ENCODE measurements at places on chromosomes 6 and 20.

- DNase-seq, result no peak
Observed at GRCh38 chr6:75657327-75657726, 55.6 kb downstream of the SENP6 start.

- no peak for DNase-seq
Observed at GRCh38 chr6:101585501-101585900, 192.0 kb downstream of the GRIK2 start.

- DNase-seq, result no peak
Observed at GRCh38 chr20:54088430-54088829, 18.0 kb upstream of the BCAS1 start.

DNA sequence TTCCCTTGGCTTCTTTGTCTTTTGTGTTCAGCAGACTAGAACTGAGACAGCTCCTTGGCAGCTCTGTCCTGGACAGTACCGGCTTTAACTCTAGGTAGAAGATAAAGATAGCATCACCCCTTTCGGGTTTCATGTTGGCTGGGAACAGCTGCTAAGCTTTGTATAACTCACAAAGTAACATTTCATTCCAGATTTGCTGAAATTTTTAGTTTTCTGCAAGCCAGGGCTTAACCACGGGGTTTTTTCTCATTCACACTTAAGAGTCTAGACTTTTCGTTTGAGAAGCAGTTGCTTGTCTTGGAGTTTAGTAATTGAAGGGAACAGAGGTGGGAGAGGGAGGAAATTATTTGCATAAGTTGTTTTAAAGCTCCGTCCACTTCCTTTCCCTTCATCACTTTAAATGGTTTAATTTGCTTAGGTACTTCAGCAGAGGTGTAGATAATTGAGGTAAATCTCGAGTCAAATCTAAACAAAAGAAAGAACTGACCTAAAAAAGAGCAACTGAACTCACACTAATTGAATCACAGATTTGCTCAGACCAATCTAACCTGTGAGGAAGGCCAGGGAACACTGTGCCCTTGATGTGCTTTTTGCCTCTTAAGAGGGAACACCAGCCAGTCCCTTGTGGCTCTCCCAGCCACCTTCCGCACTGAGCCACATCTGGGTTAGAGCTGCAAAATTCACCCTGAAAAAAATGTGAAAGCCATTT lies 48.3 kb downstream of the RREB1 start:
- no peak for DNase-seq

GRCh38 chr6:133623065-133623464 lies 265.8 kb upstream of the TCF21 start:
- no peak for DNase-seq

DNA sequence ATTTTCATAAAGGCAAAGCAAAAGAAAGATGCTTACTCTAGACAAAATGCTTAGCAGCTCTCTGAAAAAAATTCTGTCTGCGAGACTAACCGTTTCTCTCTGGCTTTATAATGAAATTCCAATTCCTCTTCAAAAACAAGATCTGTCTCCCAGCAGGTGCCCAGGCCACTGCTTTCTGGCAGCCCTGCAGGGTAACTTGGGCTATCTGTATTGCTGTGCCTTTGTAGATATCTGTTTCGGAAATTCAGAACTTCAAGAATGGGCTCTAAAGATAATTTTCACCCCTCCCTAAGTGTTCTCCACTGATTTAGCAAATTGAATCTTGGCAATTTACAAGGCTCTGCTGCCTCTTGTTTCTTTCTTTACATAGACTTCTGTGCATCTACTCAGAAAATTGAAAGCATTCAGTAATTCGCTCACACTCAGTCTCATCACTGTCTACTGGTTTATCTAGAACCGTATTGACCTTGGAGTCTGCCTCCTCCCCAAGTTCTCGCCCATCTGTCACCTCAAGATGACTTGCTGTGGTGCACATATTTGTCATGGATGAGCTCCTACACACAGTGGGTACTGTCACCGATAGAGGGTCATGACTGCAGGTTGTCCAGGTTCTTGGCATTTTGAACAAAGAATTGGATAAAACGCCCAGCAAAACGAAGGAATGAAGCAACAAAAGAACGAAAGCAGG lies 26.4 kb upstream of the FABP7 start:
- DNase-seq, result no peak

- DNase-seq, result no peak
Observed at GRCh38 chr6:12343122-12343439, 52.9 kb downstream of the EDN1 start.

GRCh38 chr6:37579444-37580067 lies 79.9 kb upstream of the CCDC167 start:
- DNase-seq, result no peak

- no peak for DNase-seq
Observed at GRCh38 chr6:160007611-160008010, 38.7 kb downstream of the IGF2R start.

DNA sequence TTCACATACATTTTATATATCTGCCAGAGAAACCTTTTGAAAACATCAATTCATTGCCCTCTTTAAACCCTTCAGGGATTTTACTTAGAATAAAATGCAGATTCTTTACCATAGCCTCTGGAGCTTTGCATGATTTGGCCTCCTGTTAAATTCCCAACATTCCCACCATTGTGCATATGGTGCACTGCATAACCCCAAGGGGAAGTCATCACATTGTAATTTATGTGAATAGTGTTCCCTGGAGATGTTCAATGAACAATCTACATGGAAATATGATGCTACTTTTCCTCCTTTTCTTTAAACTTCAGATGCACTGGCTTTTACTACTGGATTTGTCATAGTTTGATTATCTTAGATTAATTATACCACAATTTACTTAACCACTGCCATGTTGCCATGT lies 94.7 kb downstream of the PHF3 start:
- DNase-seq, result no peak

GRCh38 chr20:9514461-9515213 lies at the start of gene LAMP5:
TSS of gene LAMP5 (plus strand) at chr20:9514590. CDS start at chr20:9514853, 263 bp downstream.
- DNase-seq, result no peak

DNA sequence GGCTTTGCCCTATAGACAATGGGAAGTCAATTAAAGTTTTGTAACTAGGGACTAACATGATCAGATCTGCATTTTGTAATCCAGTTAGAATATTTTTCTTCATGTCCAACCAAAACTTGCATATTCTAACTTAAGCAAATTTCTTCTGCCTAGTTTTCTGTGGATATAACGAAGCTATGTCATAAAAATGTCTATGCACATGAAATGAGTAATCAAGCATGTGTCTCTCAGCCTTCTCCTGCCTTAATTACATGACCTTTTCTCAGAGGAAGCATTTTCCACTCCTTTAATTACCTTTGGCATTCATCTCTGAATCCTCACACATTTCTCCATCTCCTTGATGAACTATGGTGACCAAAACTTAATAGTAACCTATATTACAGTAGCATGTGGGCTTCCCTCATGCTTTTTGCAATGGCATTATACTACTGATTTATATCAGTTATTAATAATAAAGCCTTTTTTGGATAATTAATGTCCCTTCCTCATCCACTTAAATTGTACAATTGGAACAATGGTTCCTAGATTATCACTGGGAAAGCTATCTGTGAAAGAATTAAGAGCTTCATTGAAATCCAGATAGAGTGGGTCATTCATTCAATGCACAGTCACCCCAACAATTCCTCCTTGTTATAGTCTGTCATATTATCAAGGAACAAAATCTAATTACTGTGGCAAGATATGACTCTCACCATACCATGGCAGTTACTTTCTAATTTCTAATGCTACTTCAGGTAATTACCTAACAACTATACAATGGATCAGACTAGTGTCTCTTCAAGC lies 19.1 kb upstream of the FBXO9 start:
- DNase-seq, result no peak

GRCh38 chr6:30259140-30260035 lies 46.2 kb upstream of the TRIM26 start:
- peak; percentile 92 for DNase-seq

- no peak for DNase-seq
Observed at GRCh38 chr20:51833326-51833725, 31.0 kb upstream of the SALL4 start.

GRCh38 chr6:113684382-113684901 lies 172.7 kb upstream of the MARCKS start:
- DNase-seq, result no peak

DNA sequence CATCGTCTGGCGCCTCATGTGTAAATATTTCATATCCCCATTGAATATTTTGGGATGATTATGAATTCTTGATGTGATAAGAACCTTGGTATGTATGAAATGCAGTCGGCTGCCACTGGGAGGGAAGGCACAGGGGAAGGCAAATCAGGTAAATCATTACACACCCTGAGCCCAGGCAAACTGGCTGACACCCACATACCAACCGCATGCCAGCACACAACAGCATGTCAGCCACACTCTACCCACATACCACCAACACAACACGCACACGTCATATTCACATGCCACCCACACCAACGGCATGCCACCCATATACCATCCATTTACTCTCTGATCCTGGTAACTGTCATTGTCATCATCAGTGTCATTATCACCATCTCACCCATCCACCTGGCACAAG lies 28.3 kb upstream of the MDGA1 start:
- DNase-seq, result no peak

DNA sequence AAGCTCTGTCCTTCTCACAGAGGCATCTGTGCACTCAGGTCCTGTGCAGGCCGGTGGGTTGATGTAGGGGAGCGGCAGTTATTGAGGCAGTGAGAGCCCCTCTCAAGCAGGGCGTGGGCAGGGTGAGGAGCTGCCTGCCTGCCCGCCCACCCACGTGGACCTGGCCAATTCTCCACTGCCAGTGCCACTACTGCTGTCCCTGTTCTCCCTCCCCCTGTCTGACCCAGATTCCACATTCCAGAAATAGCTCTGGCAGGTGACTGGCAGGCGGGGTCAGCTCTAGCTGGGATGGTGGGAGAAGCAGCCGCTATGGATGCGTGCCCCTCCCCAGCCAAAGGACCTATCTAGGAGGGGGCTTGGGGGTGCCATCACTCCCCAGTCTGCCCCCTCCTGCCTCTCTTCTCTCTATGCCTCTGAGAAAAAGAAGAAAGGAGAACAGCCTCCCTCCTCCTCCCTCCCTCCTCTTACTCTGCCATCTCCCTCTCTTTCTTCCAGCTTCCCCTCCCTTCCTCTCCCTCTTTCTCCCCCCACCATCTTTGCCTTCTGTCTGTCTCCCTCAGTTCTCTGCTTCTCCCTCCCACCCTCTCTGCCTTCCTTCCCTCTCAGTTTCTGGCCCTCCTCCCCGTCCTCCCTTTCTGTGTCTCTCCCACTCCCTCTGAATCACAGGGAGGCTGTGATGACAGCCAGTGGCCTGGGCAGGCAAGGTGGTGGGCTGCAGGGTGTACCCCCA lies 86.5 kb upstream of the MYL9 start:
- DNase-seq, result peak; percentile 76

- DNase-seq, result peak; percentile 61
Observed at GRCh38 chr6:106444777-106445507, 84.4 kb downstream of the CRYBG1 start.

- DNase-seq, result no peak
Observed at GRCh38 chr6:107735906-107736635, 88.0 kb downstream of the SCML4 start.

DNA sequence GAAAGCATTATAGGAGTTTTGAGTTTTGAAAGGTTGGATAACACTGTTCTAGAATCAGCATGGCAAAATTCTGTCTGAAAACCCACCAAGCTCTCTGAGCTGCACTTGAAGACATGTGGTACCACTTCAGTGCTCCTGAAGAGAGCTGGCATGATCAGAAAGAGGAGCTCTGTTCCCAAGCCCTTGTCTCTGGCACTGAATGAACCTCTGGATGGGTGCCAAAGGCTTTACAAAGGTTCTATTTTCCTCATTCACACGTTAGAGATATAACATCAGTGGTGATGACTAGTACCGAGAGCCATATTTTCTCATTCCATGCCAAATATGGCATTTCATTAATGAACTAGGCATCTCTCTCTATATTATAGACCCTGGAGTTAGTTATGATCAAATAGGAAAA lies 301.8 kb upstream of the ID4 start:
- DNase-seq, result no peak

DNA sequence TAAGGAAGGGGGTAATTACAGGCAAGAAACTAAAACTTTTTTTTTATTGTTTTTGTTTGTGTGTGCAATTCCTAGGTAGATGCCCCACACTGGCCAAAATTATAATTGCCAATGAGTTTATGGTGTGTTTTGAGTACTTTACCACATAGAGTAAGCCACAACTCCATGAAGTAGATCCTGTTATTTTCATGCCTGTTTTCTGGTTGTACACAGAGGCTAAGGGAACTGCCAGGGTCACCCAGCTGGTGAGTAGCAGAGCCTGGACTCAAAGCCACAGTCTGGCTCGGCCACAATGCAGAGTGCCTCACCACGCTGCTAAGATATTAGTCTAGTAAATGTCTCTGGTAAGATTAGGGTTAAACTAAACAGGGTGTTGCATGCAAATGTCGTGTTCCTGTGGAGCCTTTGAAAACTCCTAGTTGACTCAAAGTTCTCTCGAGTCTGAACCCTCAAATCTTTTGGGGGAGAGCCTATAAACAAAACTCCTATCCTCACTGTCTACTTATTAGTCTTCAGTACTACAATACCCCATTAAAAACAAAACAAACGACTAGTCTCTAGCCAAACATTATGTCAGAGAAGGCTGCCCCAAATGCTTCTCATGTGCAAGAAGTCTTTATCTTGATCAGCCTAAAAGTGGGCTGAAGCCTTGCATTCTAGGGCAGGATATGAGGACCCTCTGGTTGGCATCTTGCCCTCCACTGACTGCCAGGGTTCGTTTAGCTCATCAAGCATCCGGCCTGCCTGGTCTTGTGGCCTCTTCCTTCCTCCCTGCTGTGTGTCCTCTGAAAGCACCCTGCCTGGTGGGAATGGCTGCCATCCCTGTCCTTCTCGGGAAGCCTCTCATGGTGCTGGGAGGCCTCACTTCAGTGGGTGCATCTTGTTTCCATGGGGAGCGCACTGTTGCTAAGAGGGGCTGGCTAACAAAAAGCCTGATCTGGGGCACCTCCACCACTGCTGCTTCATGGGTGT lies 4.2 kb downstream of the DUSP22 start:
- no peak for DNase-seq

DNA sequence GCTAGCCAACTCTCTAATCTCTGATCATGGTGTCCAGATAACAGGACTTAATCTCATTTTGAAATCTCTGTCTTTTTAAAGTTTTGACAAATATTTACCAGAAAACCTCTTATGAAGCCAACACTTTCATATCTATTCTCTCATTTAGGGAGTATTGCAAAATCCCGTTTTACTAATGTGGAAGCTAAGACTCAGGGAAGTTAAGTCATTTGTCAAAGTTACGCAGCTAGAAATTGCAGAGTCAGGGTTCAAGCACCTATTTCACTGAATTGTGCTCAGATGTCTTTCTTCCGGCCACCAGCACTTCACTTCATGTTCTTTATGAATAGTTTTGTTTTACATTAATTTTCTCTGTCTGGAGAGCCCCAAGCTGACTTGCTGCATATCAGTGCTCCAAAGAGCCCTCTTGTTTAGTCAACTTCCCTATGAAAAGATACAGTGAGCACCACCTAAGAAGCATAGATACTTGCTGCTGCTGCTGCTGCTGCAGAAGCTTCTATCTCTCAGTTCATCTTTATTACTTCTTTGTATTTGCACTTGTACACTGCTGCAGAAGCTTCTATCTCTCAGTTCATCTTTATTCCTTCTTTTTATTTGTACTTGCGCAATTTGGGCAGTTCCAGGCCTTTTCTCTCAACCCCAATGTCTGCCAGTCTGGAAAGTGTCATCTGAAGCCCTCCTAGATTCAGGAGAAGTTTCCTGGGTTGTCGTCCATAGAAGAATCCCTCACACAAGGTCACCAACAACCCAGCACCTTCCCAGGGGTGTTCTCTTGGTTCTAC lies 329.7 kb downstream of the MAFB start:
- DNase-seq, result no peak

GRCh38 chr6:38480036-38480435 lies 159.7 kb downstream of the BTBD9 start:
- DNase-seq, result no peak

- no peak for DNase-seq
Observed at GRCh38 chr6:43937236-43938177, 167.5 kb downstream of the VEGFA start.

Data from HTR-8/SVneo (cell line).